ENCODE measurements at places on chromosomes 11 and 22. TPM values are rescaled to one million over a fixed set of nuclear protein-coding genes. Genes with fewer than 3 reads are reported as not detected.
A peak's percentile ranks its signal among the peaks of the same experiment; 100 is the strongest.

CDC42EP1 gene
- not detected for total RNA-seq

OR5M11 gene
- total RNA-seq, result not detected

DNA sequence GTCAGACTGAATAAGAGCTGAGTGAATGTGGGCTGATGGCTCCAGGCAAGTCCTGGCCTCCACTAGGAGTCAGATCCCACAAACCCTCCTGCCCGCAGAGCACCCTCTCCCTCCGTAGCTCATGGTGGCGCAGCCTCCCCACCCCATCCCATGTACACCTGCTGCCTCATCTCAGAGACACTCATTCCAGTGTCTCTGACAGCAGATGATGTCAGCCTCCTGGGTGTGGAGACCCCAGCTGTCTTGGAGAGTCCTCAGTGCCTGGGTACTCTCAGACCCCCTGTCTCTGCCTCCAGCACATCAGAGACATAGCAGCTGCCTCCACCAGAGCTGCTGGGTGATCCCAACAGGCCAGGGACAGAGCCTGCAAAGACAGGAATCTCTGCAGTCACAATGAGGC, 9.5 kb downstream of the IGLL5 start:
- no peak for DNase-seq

RRP7A gene
- 172 TPM for total RNA-seq

DNA sequence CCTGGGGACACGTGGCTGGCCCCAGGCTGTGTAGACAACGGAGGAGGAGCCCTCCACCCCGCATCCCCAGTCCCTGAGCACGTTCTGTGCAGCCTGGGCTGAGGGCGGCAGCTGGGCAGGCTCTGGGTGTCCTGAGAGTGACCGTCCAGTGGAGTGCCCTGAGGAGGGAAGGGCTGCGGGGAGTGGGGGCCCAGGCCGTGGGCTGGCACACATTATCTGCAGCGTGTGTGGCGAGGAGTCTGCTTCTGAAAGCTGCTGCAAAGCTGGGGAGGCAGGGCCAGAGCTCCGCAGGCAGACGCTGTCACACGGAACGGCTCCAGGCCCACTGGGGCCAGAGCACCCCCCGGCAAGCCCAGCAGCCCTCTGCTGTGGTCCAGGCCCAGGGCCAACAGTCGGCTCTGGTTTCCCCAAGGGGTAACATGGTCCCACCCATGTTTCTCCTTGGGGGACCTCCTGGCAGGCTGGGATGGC, 835 bp upstream of the ANO9 start:
- no peak for DNase-seq

DNA sequence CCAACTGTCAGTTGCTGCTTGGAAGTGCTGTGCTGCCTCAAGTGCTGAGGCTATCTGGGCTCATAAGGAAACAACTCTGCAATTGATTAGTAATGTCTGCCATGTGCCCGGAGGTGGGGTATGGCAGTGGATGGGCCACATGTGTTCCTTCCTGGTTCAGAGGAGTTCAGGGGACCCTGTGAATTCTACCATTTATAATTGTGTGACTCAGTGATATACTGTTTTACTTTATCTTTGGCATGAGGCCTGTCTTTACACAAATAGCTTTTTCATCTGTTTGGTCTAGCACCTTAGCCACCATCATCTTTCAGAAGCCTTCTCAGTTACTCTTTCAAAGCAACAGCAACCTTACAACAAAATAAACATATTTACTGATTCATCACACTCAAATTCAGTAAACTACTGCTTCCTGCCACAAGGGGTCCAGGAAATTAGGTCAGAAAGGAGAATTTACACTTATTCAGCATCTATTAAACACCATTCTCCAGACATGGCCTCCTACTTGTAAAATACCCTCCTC, 20.9 kb downstream of the DKK3 start:
- DNase-seq, result peak; percentile 5

GDPD4 gene
- total RNA-seq, result not detected

IFITM10 gene
- total RNA-seq, result 1.2 TPM

DNA sequence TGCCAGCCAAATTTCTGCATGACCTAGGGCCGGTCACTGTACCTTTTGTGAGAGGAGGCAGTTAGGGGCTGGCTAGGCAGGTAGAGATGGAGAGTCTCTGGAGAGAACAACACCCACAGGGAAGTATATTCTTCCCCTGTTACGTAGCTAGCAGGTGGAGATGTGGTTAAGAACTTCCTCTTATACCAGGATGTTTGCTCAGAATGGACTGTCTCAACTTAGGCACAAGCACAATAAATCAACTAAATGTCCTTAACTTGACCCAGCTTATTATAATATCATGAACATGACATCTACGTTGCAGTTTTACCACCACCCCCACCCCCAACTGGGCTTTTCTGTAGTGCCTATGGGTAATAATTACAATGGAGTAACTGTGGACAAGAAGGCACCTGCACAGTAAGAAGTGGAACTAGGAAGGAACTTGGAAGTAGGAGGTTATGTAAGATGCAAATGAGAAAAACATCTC, 60.7 kb upstream of the MPEG1 start:
- peak; percentile 97 for DNase-seq

LRRC4C gene
- total RNA-seq, result not detected

KRTAP5-7 gene
- not detected for total RNA-seq

ARHGAP42 gene
- total RNA-seq, result not detected

GRCh38 chr11:111021131-111021530, 224.4 kb upstream of the POU2AF2 start:
- no peak for DNase-seq

DNA sequence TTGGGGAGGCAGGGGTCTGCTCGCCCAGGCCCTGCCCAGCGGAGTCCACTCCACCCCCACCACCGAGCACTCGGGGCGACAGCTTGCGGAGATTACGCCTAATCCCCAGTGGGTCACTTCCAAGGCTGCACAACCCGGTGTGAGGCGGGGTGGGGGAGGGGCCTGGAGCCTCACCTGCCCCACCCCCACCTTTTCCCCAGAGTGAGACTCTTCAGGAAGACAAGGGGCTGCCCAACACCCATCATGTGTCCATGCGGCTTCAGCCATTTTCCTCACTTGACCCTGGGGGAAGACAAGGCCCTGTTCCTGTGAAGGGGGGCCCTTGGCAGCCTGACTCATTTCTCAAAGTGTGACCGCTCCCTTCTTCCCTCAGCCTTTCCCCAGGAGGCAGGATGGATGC, 12.5 kb downstream of the SYNGR1 start:
- no peak for DNase-seq

DNA sequence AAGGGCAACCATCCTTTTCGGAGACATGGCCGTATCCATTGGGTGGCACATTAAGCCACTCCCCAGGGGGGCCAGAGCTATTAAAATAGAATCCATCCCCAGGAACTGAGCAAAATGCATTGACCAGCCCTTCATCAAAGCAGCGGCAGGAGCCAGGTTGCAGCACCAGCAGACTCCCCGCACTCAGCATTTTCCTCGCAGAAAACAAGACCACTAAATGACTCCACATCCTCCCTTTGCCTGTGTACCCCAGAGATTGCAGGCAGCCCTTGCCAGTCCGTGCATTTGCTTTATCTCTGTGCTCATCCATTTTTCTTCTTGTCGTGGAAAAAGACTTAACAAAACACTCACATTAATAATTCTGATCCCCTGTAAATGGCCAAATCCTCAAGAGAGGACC, 144.4 kb upstream of the LARGE1 start:
- no peak for DNase-seq

GRCh38 chr11:72589802-72590761, 84.1 kb downstream of the PDE2A start:
- DNase-seq, result peak; percentile 37

DNA sequence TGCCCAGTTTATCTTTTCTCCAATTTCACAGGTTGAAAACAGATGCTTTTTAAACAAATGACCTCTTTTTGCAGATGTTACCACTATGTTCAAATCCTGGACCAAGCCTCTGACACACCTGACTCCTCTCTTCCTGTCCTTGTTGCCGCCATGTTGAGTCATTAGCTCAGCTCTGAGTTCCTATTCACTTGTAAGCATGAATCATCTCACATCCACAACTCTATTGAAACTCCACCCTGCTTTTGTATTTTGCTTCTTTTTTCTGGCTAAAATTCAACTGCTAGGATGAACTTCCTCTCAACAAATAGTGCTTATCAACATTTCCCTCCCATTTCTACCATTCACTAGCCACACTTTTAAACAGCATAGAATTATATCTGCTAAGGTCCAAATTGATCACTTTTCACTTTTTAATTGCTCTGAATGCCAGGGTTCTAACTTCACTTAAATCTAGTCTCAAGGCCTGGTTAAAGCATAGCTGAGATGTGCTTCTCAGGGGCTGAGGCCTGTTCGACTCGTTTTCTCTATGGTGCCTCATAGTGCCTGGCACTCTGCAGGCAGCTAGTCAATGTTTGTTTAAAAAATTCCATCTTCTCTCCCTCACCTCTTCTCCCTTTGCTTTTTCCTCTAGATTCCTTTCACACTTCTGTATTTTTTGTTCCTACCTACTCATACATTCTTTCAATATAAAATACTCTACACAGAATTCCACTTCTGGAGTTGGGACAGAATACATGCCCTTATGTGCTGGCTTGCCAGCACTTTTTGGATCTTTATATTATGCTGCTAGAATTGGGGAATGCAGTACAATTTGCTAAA, 3.9 kb downstream of the JOSD1 start:
- DNase-seq, result no peak

DNA sequence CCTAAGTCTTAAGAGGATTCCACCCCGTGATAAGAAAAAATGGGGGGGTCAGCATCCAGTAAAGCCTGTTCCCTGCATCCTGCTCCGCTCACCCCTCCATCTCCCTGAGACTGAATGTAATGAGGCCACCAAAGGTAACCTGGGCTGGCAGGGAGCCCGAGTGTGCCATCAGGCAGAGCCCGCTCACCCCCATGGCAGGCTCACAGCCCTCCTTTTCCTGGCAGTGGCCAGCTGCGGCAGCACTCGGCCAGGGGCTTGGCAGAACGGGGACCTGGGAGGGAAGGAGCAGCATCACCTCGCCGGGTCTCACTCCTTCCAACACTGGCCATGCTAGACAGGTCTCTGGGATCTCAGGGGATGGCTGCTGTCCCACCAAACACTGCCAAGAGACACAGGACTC, 64.4 kb downstream of the PRDM11 start:
- no peak for DNase-seq

ACER3 gene
- 12.2 TPM for total RNA-seq

- no peak for DNase-seq
These were observed 58.0 kb upstream of the FGF3 start for GRCh38 chr11:69877235-69877634.

MYOD1 gene
- not detected for total RNA-seq

GRCh38 chr11:65355776-65356393, 1.3 kb downstream of the TIGD3 start:
- DNase-seq, result no peak

GRCh38 chr11:37449146-37449545, 851.1 kb upstream of the RAG2 start:
- DNase-seq, result no peak

DNA sequence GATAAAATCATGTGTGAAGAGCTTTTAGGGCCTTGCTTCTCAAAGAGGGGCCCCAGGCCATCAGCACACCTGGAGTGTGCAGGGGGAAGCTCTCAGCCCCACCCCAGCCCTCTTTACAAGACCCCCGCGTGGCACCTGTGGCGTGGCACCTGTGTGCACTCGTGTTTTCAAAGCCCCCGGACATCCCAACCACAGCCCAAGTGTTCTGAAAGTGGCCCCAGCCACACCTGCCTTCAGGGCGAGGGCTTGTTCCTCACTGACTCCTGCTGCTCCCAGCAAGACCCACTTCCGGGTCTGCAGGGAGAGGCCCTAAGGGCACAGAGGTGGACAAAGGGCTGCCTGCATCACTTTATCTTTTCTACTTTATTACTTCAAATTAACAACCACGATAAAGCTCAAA, 17.5 kb upstream of the TMEM184B start:
- DNase-seq, result peak; percentile 64

DNA sequence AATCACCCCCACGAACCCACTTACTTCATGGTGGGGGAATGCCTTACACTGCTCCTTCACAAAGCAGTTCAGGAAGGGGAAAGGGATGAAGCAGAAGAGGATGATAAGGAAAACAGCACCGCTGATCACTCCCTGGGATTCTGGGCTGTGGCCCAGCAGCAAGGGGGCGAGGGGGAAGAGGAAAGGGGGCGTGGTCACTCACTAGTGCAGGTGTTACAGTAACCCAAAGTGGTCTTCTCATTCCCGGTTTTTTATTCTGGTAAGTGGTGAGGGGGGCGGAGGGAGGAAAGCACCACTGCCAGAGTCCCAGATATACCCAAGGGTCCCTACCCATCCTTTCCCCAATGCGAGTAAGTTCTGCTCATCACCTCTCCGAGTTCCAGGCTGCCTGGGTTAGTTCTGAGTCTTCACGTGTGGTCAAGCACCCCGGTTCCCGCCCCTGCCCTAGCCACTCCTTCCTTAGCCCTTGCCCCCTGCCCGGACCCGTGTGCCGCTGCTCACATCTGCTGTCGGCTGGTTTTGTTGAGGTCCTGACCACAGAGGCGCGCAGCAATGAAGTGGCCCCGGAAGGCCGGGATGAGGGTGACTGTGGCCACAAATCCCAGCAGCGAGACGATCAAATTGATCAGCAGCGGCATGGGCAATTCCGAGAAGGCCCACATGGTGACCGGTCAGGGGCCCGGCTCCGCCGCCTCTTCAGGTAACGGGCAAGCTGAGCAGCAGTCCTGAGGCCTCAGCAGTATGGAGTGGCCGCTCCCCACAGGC, 477 bp downstream of the DPAGT1 start:
- DNase-seq, result peak; percentile 45

- no peak for DNase-seq
These were observed 19.3 kb upstream of the MPPED1 start for GRCh38 chr22:43392385-43392989.

DNA sequence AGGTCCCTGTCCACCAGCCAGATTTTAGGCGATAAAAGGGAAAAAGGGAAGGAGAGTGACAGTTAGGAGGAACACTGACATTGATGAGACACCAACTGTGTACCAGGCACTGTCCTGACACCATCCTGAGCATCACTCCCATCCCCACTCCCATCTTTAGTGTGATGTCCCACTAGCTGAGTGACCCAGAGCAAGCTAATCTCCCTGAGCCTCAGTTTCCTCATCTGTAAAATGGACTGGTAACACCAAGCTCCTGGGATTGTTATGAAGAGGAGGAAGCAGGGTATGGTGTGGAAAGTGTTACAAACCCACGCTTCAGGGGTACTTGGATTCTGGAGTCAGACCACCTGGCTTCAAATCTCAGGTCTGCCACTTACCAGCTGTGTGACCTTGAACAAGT, 8.5 kb upstream of the P2RY6 start:
- DNase-seq, result no peak

ARHGAP20 gene
- total RNA-seq, result not detected
